SK-MEL-5 (cell line): ENCODE measurements at places on chromosomes 5 and 9.

DNA sequence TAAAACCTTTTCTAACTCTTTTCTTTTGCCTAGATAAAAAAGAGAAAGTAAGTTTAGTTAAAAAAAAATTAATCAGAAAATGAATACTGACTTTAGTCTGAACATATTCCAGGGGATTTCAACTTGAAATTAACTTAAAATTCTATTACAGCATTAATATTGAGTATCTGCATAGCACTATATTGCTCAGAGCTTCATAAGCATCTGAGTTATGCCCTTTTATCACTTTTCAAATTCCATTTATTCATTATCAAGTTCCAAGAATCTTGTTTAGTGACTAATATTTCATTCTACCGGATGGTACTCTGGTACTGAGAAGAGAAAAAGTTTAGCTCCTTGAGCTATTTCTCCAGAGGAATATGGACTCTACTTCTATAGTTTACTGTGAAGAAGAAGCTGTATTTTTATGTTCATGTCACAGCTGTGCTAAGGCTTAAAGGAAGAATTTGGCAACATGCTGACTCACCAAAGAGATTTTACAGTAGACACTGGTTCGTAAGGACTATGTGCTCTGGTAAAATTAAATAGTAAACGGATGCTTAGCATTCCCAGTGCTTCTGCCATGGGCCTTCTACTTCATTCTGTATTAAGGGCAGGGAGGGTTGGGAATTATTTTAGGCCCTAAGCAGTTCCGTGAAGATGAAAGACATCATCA, 285.2 kb upstream of the SEMA6A start:
- DNase-seq: no peak

DNA sequence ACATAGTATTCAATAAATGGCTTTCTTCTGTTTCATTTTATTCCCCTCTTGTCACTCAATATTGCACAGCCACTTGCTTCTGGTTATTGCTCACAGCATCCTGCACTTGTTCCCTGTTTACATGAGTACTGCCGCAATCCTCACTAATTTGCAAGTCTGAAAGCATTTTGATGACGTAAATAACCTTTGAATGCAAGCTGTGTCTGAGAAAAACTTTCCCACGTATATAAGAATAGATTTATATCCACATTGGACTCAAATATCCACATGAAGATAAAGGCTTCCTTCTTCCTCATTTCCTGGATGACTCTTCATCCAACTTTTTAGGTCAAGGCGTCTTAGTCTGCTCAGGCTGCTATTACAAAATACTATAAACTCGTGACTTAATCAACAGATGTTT, 88.2 kb upstream of the DAP start:
- peak; percentile 93 for DNase-seq

DNA sequence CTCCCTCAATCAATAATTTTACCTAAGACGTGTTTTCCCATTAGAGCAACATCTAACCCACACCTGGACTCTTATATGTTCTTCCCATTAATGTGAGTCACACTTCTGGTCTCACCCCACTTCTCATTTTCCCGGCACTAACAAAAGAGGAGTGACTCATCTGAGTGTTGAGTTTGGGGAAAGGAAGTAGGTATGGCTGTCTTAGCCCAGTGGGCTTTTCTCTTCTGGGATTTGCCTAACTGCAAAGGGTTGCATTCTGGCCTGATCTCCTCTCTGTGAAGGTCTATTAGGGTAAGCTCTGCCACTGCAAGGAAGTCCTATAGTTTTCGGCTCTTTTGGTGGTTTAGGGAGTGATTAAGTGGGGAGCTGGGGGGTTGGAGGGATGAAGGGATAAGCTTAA, 195.6 kb downstream of the KIAA0825 start:
- no peak for DNase-seq

GRCh38 chr5:153546566-153546965, 56.1 kb downstream of the GRIA1 start:
- DNase-seq: no peak

DNA sequence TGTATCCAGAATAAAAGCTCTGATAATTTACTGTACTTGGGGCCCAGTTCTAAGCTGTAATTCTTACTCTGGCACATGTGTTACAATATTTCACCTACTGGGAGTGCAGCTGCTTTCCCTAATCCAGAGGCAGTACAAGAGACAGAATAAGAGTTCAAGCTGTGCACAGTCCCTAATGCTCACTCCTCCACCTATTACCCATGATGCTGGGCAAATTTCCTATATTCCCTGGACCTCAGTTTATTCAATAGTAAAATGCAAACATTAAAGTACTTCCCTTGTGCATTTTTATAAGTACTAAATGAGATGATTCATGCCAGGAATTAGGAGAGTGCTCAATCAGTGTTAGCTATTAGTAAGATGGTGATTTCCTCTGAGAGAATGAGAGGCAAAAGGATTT, 28.0 kb upstream of the TAF11L2 start:
- no peak for DNase-seq

DNA sequence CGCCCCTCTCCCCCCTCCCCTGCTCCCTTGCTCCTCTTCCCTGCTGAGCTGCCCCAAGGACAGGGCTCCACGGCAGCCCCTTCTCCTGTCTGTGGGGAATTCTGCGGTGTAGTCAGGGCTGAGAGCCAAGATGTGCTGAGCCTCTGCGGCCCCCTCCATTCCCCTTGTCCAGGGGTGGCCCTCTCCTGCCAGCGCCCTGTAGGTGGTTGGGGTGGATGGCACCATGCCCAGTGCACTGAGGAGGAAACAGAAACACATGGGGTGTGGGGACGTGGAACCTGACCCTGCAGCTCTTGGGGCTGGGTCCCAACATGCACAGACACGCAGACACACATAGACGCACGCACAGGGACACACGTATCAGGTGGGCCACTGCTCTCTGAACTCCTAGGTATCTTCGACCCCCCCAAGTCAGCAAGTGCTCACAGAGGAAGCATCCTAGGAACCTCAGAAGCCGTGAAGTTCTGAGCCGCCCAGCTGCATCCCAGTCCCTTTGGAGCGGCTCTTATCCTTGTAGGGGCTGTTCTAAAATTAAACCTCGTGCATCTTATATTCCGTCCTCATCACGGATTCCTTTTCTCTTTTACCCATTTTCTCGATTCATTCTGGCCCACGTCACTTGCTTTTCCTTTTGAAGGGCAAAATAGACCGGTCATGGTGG, 64.8 kb downstream of the HMCN2 start:
- no peak for DNase-seq

GRCh38 chr5:73540192-73540591, 25.2 kb downstream of the ANKRA2 start:
- no peak for DNase-seq

GRCh38 chr5:38783011-38783561, 62.7 kb upstream of the OSMR start:
- DNase-seq: no peak

DNA sequence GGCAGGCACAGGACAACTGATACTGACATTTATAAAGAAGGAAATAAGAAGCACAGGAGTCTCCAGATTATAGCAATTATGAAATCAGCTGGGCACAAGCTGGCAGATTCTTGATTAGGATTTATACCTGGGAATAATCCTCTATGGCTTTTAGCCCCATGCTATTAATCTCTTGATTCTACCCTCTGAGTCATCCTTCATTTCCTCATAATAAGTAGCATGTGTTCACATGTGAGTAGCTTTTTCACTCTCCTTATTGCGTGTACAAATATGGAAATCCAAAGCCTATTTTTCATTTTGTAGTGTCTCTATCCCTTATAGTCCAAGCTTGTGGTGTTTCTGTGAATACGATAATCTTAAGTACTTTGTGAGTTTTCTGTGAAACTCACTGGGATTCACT, 185.0 kb upstream of the PRLR start:
- no peak for DNase-seq

DNA sequence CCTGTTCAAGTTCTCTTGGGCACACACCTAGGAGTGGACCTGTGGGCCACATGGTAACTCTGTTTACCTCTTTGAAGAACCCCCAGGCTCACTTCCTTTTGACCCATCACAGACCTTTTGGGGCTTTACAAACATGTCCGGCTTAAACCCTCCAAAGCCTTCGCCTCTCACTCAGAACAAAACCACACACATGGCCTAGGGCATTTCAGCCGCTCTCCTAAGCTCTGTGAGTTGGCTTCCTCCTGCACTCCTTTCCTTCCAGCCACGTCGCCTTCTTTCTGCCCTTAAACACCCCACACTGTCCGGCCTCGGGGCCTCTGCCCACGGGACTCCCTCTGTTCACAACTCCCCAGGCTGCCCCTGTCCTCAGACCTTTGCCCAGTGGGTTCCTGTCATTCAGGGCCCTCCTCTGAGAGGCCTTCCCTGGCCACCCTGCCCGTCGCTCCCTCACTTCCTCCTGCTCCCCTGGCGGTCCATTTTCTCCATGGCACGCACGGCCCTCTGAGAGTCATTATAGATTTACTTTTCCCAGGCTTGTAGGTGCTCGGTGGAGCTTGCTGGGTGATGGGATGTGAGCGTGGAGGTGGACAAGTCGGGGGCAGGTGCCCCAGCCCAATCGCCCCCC, 1.9 kb downstream of the DOK3 start:
- DNase-seq: no peak

GRCh38 chr9:132842124-132843044, 35.7 kb downstream of the AK8 start:
- no peak for DNase-seq

GRCh38 chr9:12667892-12668291, 25.3 kb upstream of the TYRP1 start:
- DNase-seq: peak; percentile 79

GRCh38 chr5:178997191-178997590, 2.1 kb upstream of the GRM6 start:
- no peak for DNase-seq

DNA sequence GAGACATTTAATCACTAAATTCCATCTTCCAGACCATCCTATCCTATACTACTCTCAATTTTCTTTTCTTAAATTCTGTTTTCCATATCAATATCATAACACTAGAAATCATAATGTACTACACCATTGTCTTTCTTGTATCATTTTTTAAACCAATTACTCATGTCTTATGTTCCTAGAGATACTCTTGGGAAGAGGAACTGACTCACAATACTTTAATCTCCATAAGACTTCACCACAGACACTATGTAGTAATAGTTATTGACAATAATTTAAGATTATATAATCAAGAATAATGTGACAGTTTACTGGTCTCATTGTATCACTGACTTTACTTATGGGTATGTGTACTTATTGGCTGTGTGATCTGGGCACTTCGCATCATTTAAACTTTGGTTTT, 43.8 kb downstream of the PCDHGC5 start:
- DNase-seq: no peak
